ENCODE measurements at places on chromosomes 7 and 10. TPM values are rescaled to one million over a fixed set of nuclear protein-coding genes. Genes with fewer than 3 reads are reported as not detected.

- no peak for DNase-seq
Measured at GRCh38 chr10:50929670-50930069, 44.2 kb upstream of the A1CF start.

- DNase-seq: no peak
Measured at GRCh38 chr7:29926741-29927140, 62.9 kb downstream of the SCRN1 start.

GRCh38 chr10:110759523-110759922, 112.2 kb upstream of the PDCD4 start:
- no peak for DNase-seq

DNA sequence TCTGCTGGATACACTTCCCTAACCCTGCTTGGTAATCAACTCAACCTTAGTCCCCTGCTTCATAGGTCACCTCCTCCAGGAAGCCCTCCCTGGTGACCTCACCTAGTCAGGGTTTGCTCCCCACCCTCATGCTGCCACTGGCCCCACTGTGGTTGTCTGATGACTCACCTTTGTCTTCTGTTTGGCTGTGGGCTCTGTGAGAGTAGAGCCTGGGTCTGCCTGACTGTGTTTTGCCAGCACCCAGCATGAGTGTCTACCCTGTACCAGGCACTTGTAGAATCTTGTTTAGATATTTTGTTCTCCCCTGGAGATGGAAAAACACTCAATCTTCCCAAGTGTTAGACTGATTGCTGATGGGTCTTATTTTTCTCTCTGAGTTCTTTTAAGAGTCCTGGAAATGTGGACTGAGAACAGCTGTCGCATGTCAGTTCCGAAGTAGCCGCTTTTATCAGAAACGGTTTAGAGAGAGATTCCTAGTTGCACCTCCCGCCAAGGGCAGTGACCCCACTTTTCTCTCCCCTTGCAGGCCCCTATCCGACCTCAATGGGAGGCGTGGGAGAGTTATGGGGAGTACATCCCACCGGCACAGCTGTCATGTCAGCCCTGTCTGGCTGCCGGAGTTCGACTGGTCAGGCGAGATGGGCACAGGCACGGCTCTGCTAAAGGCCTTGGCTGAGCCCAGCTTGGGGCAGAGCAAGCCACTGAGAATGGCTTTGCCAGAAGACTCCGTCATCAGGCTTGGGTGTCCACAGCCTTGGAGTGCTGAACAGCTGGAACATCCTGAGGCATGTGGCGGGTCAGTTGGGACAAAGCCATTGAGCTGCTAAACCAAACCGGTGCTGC, 134.3 kb downstream of the GRK5 start:
- DNase-seq: no peak

DNA sequence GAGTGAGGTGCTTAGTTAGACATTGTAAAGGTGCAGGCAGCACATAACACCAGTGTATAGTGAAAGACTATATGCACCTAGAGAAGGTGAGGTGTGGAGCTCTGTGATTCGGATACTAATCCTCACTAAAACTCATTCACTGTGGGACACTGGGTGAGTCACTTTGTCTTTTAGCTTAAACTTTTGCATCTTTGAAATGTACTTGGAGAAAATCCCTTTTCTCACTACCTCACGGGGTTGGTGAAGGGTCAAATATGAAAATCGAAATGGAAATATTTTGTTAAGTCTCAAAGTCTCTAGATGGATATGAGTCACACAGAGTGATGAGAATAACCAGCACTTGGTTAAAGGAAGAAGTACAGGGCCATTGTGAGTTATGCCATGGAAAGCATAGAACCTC, 38.0 kb downstream of the MDFIC start:
- no peak for DNase-seq

DNA sequence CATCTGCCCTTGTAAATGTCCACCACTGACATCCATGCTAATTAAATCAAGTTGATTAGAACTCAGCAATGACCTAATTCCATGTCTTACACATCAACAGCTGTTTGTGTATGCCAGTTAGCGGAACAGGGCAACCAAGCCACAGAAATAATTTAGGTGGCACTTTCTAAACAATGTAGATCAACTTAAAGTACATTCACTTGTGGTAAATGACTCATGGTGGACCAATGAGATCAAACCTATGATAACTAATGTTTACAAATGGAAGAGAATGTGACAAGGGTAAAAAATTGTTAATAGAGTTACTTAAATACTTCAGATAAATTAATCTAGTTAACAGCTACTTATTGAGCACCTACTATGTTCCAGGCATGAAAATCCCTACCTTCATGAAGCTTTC, 63.1 kb upstream of the ICA1 start:
- no peak for DNase-seq

DNA sequence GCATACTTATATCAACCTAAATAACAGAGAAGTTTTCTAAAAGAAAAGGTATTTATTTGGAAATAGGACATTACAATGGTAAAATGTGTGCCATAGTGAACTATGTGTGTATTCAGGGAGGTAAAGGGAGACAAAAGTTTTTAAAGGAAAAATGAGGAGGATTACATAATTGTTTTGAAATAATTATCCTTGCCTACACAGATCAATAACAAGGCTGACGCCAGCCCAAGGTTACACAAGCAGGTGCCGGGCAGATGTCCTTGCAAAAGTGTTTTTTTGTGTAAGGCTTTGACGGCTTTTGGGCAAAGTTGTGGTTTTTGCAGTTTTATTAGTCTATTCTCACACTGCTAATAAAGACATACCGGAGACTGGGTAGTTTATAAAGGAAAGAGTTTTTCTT, 22.7 kb upstream of the SLC35B4 start:
- no peak for DNase-seq

DNA sequence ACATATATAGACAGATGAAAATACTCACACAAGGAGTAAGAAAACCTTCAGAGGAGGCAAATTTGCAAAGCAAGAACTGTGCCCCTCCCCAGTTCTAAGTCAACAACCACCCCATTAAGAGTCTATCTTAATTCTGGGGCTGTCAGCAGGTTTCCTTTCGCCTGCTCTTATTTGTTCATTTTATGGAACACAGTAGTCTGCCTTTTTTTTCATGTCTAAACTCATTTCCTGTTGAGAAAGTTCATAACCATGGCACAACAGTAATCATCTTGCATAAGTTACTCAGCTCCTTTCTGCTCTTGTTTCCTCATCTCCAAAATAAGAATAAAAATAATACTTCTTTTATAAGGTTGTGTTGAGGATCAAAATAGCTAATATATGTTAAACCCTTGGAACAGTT, 25.8 kb upstream of the AMPH start:
- DNase-seq: no peak

- no peak for DNase-seq
Measured at GRCh38 chr10:51699145-51699474, 285 bp downstream of the CSTF2T start.

GRCh38 chr7:13952921-13953320, 36.5 kb downstream of the ETV1 start:
- DNase-seq: no peak

DNA sequence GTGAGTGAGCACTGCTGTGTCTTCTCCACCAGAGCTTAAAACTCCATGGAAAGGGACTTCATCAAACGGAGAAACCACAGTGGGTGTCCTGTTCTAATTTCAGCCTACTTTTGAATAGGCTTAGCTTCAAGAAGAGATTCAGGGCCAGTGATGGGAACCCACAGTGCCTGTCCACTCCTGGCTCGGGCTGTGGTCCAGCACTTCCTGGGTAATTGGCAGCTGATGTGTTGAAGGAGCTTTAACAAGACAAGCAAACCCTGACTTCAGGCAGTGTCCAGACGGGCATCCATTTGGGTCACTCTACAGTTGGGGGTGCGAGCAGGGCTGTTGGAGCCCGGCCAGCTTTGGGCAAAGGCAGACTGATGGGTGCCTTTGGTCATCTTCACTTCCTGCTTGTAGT, 14.5 kb downstream of the VWC2 start:
- no peak for DNase-seq

HOXA7 gene
- total RNA-seq: 0.48 TPM

KIN gene
- 7.2 TPM for total RNA-seq

PAPOLB gene
- total RNA-seq: 0.38 TPM

ITIH2 gene
- not detected for total RNA-seq

GAD2 gene
- not detected for total RNA-seq

Data from esophagus squamous epithelium (tissue), 5 donors.